Activated CD4-positive, alpha-beta T cell treated with anti-CD3 and anti-CD28 coated beads, Interleukin-2, amount 10 ng/mL, durations not matched to agents 7 days and 5 days (primary cell): ENCODE measurements at places on chromosomes 2 and 18. TPM values are rescaled to one million over a fixed set of nuclear protein-coding genes. Genes with fewer than 3 reads are reported as not detected.

The DPP10 gene
- total RNA-seq: not detected

The TMEM163 gene
- total RNA-seq: not detected

The GBX2 gene
- total RNA-seq: not detected

The C2orf15 gene
- total RNA-seq: 0.72 TPM

The HOXD3 gene
- not detected for total RNA-seq

The PROKR1 gene
- total RNA-seq: not detected
